Sciatic nerve (tissue), 2 donors: ENCODE measurements at places on chromosomes 16 and 17. TPM values are rescaled to one million over a fixed set of nuclear protein-coding genes. Genes with fewer than 3 reads are reported as not detected.
A peak's percentile ranks its signal among the peaks of the same experiment; 100 is the strongest.

DNA sequence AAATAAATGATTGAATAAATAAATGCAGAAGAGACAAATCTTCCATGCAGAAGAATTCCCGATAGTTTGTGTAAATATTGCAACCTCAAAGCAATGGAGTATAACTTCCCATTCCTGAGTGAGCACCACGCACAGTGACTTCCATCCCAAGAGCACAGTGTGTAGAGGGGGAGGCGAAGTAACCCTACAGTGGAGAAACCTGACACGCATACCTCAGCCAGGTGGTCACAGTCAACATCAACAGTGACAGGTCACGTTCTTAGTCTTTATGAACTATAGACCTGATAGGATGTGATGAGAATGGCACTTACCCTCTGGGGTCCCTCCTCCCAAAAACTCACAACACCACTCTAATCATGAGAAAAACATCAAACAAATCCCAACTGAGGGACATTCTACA, 111.6 kb downstream of the DYNLRB2 start:
- DNase-seq = no peak

DNA sequence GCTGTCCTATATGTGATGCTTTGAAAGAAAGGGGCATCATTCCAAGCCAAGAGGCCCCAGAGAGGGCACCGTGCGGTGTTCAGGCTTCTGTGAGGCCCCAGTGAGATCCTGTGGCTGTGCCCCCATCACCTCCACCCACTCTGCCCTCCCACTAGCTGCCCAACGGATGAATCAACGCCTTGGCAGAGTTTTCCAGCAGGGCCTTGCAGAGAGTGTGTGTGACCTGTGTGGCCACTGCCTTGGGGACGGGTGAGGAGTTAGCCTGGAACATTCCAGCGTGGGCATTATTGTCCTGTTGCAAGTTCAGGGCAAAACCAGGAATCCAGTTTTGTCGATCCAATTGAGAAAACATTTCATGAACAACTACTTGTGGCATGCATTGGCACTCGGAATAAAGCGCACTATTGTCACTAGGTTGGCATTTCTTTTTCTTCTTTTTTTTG, 53.7 kb downstream of the SF3B3 start:
- DNase-seq = peak; percentile 76

DNA sequence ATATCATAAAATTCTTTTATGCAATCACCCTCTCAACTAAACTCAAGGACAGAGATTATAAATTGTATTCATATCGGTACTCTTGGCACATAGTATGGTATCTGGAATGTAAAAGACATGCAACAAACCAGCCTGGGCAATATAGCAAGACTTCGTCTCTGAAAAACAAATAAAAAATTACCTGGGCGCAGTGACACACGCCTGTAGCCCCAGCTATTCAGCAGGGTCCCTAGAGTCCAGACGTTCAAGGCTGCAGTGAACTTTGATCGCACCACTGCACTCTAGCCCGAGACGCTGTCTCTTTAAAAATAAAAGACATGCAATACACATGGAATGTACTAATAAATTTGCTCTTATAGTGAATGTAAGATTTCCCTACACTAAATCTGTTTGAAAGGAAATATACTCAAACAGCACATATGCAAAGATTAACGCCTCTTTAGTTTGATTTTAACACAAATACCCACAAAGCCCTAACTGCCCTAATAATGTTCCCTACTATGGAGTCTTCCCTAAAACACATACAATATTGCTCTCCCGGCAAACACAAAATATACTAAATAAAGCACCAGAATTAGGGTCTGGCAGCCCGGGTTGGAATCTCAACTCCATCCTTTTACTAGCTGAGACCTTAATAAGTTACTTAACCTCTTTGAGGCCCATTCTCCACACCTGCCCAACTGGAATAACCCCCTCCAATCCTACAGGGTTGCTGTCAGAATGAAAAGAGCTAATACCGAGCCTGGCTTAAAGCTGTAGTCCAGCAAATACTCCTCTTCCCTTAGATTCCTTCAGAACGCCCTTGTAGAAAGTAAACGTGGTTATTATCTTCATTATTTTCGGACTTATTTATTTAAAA, 1.2 kb downstream of the ABCA5 start:
- no peak for DNase-seq

DNA sequence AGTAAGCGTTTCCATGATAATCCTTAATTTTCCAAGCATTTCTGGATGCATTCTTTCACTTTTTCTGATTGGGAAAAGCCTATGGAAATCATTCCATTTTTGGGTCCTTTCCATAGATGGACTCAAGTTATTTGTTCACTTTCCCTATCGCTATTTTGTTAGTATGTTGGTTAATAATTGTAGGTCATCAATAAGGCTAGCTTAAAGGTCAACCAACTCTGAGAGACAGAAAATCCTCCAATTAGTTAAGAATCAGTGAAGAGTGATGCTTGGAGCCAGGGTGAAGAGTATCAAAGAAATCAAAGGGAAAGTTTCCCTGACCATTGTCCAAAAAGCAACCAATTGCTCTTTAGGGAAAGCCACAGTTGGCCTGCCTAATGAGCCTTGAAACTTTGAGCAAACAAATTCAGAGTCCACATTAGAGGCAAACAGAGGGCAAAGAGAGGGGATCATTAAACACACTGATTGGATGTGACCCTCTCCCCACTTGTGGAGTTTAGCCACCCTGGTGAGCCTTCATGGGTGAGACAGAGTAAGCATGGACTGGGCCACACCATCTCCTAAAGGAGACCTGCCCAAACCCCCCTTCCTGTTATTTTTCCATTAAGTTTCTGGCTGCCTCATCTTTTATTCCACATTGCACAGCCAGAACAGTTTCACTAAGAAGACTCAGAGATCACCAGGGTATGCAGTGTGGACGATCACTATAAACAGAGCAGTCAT, 133.4 kb upstream of the DYNLRB2 start:
- DNase-seq = no peak

DNA sequence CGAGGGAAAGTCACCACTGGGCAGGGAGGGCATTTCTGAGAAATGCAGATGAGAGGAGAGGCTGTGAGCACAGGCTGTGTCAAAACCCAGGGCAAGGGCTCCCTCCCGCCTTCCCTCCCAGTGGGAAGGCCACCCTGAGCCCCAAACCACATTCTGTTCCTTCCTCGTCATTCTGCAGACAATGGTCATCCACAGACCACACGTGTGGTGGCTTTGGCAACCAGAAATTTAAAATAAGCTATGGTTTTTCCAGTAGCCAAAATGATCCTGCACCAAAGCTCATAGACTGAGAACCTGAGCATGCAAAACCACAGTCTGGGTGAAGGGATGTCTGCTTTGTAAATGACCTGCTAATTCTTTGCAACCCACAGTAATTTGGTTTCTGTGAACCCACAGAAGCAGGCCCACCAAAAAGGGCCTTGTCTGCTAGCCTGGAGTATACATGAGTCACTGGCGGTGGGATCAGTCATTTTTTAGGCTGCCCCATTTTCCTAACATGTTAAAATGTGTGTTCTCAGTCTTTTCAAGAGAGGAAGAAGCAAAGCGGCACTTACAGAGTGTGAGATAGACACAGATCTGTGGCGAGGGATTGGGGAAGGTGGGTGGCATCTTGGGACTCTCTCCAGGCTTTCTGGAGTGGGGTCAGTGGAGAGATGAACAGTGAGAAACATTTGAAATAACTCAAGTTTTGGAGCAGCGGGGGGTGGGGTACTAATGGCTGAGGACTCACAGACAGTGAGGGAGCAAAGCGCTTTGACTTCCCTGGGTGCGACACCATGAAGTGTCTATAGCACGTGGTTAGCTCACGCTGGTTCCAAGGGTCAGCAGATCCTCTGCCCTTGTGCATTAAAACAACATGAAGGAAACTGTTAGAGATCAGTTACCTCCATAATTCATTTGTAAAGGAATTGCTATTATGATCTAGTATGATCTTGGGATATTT, 20.5 kb downstream of the GRB7 start:
- no peak for DNase-seq

DNA sequence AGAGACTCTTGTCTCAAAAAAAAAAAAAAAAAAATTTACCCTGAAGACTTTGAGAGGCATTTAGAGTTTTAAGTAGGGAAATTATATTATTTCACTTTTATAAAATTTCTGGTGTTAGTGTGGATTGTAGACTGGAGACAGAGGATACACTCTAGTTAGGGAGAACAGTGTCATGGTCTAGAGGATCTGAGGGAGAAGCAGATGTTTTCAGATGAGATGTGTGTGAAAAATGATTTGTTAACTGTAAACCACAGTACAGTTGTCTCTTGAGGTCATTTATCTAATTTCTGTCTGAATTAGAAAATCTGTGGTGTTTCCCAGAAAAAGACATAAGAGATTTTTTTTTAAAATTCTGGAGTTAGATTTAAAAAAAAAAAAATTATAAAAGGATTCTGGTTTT, 54.8 kb downstream of the NUP88 start:
- no peak for DNase-seq

- no peak for DNase-seq
Measured at GRCh38 chr16:17072104-17072503, 398.7 kb downstream of the XYLT1 start.

DNA sequence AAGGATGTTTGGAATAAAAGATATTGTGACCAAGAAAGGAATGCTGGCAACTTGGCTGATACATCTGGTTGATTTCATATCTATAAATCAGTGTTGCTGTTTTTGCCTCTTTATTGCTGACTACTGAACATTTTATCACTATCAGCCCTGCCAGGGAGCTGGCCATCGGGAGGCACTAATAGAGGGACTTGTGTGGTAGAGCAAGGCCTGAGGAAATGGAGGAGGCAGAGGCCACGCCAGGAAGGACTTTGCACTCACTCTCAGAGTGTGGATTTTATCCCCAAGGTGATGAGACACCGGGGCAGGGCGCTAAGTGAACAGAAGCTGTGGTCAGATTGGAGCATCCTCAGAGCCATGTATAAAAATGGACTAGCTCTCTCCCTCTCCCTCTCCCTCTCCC, 9.3 kb upstream of the CYB561 start:
- DNase-seq = no peak

- DNase-seq = no peak
Measured at GRCh38 chr16:66746682-66747081, 4.7 kb downstream of the DYNC1LI2 start.

- DNase-seq = no peak
Measured at GRCh38 chr17:14768923-14769322, 468.0 kb downstream of the HS3ST3B1 start.

DNA sequence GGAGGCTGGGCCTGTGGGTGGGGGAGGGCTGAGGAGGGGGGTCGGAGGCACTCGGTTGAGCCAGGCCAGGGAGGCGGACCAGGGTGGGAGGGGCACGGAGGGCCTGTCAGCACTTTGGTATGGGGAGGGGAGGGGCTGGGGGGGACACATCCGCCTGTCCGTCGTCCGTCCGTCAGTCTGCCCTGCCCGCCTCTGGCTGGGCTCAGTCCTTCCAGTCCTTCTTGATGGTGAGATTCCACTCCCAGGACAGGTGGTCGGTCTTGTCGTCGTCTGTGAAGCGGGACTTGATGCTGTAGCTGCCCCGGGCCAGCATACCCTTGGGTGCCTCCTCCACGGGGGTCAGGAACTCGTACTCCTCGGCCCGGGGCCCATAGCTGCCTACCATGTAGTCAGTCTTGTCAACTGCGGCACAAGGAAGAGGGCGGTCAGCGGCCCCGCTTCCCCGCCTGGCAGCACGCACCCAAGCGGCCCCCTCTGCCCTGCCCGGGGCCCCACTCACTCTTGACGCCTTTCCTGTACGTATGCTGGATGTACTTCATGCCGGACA, 2.4 kb downstream of the ARHGDIA start:
- DNase-seq = no peak

DNA sequence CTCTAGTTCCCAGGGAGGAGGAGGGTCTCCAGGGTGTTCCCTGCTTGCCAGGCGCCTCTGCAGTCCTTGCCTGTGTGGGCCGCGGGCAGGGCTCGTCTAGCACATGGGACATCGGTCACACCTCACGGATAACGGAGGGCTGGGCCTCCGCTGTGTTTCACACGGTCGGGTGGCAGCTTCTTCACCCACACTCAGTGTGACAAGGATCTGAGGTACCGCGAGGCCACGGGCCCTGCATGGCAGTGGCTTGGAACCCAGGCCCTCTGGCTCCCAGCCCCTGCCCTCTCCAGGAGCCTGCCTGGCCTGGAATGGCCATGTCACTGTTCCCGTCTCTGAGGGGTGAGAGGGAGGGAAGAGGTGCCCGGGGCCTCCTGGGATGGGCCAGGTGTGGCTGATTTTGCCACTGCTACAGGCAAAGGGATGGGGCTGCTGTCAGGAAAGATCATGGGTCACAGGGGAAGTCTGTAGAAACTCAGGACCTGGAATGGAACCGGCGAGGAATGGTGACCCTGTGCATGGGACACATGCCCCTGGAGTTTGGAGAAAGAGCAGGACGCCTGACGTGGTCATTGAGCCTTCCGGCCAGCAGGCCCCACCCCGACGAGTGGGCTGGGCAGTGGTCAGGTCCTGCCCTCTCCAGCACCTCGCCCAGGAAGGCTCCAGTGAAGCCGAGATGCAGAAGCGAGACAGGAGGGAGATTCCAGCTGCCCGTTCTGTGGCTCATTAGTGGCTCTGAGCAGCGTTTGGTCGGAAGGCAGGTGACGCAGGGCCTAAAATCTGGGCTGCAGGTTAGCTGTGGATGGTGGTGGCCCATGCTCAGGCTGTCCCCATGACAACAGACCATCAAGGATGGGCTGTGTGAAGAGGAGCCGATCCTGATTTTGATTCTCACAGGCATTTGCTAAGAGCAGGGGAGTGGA, 76.5 kb upstream of the GSE1 start:
- DNase-seq = no peak

- no peak for DNase-seq
Measured at GRCh38 chr17:41793784-41794539, 7.5 kb upstream of the JUP start.

DNA sequence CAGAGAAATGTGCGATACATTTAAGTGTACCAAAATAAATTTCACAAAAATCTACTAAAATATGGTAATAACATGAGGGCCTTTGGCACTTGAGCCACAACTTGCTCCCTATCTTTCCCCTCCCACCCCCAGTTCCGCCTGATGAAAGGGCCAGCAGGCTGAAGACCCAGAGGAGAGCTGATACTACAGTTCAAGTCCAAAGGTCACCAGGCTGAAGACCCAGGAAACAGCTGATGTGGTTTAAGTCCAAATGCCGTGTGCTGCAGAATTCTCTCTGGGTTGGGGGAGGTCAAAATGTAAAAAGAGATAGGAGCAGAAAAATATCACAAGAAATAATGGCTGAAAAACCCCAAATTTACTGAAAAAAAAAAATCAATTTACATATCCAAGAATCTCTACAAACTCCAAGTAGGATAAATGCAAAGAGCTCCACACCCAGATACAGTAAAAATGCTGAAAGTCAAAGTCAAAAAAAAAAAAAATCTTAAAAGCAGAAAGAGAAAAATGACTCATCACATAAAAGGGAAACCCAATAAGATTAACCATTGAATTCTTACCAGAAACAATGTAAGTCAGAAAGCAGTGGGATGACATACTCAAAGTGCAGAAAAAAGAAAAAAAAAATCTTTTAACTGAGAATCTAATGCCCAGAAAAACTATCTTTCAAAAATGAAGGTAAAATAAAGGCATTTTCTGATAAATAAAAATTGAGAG, 452.1 kb upstream of the ASIC2 start:
- DNase-seq = no peak

Gene SLFN13
- 33.8 TPM for total RNA-seq

Gene CCL18
- total RNA-seq = 58.8 TPM

Gene RAB37
- 3.6 TPM for total RNA-seq

Gene IST1
- 189 TPM for total RNA-seq
